ENCODE measurements at places on chromosomes 3 and 15. TPM values are rescaled to one million over a fixed set of nuclear protein-coding genes. Genes with fewer than 3 reads are reported as not detected.

DNA sequence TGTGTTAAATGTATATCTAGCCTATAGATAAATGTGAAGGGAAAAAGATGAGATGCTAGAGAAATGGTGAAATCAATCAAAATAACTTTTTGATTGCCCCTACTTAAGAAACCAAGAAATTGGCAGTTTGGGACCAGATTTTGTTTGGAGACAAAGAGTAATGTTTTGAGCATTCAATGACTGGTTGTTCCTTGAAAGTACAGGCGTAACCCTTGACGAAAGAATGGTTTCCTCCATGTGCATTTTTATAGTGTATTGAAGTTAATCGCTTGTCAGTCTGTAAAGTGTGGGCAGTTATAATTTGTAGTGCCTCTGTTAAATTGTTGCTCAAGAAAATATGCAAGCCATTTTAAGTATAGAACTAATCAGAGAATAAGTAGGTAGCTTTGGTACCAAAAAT lies 1.2 kb downstream of the KIF23 start:
- DNase-seq = no peak

DNA sequence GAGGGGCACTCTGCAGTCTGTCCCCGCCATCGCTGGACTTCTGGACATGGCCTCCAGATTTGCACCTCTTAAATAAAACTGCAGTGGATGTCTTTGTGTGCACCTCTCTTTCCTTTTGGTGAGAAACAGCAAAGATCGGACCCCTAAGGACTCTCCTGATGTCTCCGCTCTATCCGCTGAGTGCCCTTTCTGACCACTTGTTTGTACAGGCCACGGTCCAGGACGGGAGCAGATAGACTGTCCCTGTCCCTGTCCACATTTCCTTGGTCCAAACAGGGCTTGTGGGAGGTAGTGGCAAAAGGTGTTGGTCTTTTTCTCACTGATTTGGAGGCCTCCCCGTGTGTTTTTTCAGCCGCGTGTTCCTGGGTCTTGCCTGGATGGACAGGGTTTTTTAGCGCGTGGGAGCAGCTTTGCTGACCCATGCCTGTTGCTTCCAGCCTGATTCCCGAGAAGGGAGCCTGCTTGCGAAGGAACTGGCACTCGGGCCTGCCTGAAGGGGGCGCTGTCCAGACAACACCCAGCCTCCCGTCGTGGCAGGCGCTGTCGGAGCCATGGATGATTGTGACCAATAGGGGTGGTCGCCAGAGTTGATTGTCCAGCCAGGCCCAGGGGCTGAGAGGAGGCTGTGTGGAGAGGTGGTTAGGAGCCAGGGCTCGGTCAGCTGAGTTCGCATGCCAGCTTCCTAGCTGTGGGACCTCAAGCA lies 13.2 kb upstream of the STAB1 start:
- no peak for DNase-seq

DNA sequence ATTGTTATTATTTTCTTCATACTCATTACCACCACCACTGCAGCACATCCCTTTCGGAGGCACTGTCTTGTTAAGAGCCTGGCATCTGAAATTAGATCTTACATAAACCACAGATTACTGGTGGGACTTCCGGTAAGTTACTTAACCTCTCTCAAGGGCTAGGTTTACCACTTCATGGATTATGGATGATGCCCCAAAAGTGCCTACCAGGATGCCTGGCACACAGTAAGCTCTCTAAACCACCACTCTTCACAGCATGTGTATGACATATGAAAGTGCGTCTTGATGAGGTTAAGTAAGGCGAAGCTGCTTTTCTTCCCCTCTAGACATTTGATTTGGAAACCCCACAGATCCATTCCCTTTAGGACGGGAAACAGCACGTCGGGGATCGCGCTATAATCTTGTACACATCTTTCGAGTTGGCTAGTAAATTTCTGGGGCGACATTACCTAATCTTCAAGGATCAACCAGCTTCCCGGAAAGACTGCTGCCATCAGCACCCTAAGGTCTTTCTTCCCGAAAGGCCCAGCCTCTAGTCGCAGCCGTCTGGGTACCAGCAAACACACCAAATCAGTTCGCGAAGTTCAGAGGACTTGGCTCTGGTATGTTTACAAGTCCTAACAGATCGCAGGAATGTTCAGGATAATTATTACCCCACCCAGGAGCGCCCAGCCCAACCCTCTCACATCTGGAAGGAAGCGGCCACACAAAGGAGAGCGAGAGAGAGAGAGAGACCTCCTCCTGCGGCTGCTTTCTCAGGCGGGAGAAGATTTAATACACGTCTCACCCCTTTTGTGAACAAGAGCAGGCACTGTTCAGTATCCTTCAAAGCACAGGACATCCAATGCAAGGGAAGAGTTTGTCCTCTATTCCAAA lies 155.1 kb upstream of the FRMD4B start:
- DNase-seq = peak; percentile 96

The LMAN1L gene
- not detected for polyA plus RNA-seq

DNA sequence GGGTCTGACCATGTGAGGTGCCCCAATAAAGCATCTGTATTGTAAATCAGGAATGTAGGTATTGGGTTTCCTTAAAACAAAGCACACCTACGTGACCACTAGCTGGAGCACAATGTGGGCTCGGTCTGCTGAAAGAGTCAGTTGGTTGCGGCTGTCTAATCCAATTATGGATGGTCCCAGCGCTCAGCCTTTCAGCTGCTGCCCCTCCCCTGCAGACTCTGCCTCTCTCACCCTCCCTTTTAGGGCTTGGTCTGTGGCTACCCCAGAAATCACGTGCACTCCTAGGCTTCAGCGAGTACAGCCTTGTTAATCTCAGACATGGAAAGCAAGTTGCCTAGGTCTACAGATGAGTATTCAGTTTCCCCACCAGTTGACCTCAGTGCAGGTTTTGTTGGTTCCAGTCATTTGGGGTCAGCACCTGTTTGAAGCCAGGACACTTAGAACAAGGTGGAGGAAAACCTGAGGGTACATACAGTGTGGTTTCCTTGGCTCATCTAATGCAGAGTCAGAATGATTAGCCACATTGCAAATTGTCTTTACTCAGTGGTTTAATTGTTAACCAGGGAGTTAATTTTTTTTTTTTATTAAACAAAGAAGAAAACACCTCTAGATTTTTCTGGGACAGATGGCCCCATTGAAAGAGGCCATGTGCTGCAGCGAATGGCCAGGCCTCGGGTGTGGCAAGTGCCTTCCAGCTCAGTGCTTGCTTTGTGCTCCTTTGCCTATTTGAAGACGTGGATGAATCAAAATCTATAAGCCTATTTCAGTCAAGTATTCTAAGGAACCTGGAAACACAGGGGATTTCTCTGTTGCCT lies 137.7 kb downstream of the IGF1R start:
- no peak for DNase-seq

Measured in foreskin keratinocyte (primary cell).